ENCODE measurements at places on chromosomes 1 and 21.

- DNase-seq = no peak
Measured at GRCh38 chr1:76218888-76219287, 144.3 kb downstream of the ST6GALNAC3 start.

DNA sequence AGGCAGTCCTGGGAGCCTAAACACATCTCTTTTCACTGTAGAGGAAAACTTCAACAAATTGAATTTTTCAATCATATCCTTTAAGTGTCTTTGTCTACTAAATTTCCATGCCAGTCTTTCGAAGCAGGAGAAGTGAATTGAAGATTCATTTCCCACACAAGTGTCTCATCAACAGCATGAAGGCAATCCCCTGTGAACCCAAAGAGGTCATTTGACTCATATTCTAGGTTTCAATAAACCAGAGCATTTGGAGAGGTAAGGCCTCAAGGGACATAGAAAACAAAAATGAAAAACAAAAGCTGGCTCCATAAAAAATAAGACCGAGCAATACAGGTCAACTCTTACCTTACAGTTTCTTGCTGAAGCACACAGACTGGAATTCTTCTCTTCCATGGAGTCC is 94.1 kb upstream of the ATP1B1 start:
- DNase-seq = no peak

DNA sequence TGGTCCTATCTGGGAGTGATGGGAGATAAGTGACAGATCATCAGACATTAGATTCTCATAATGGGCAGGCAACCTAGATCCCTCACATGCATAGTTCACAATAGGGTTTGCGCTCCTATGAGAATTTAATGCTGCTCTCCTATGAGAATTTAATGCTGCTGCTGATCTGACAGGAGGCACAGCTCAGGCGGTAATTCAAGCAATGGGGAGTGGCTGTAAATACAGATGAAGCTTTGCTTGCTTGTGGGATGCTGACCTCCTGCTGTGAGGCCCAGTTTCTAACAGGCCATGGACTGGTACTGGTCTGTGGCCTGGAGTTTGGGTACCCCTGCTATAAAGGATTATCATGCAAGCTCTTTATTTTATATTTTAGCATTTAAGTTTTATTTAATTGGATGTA is 72.0 kb downstream of the ZMYM4 start:
- DNase-seq = no peak

DNA sequence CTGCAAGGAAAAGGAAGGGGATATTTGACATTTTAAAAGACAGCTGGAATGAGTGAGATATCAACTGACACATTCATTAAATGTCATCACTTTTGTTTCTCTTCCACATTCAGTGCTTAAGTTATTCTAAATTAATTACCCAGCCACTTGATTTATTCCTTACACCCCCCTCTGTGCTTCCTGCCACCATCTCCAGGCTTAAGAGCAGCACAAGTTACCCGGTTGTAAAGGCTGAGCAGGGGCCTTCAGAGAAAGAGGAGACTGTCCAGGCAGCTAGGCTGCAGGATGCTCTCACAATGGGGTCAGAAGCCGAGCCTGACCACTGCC is 71.4 kb downstream of the SYT6 start:
- DNase-seq = no peak

DNA sequence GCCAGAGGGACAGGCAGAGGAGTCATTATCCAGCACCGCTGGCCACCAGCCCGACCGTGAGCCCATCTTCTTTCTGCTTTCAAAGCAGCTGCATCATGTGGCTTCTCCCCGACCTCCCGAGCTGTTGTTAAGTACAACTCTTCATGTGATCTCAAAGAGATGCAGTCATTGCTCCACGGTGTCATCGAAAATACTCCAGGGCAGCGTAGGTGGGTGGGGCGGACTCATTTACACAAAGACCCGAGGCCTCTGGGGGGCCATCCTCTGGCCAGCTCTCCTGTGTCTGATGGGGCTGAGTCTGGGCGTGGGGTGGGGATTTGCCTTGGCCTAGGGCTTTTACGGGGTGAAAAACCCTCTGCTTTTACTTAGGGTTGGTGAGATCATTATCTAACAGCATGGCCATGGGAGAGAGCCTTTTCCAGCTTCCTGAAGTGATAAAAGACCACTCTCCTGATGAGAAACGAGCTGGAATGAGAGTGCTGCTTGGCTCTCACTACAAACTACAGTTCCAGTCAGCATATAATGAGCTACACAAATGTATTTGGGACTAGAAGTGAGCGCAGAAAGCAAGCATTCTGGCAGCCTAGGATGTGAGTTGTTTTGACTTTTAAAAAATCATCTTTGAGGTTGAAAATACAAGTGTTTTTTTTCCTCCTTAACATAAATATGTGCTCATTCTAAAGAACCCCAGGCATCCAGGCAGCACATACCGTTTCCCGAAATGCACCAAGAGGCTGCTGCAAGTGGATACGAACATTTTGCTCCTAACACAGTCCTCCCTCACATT is 165.0 kb downstream of the RHOU start:
- no peak for DNase-seq

DNA sequence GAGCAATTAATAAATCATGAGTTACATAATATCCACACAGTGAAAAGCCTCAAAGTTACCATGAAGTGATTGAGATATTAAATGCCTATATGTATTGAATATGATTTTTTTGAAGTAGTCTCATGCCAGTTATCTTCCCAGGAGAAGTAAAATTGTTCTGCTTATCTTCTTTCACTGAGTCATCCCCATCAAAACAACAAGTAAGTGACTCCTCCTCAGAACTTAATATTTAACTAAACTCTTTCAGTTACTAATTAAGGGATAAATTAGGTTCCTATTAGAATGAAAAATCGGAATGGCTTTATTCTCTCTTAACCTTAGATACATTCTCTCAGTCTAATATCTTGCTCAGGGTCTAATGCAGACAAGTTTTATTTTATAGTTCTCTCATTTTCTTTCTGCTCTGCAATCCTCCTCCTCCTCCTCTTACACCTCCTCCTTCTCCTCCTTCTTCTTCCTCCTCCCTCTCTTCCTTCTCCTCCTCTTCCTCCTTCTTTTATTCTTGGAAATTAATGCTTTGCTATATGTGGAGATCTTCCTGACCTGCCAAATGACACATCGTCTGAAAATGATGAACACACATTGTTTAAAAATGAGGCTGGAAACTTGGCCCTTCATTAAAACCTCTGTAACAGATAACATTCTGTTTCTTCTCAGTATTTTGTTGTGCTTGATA is 110.9 kb downstream of the RUNX1 start:
- no peak for DNase-seq

DNA sequence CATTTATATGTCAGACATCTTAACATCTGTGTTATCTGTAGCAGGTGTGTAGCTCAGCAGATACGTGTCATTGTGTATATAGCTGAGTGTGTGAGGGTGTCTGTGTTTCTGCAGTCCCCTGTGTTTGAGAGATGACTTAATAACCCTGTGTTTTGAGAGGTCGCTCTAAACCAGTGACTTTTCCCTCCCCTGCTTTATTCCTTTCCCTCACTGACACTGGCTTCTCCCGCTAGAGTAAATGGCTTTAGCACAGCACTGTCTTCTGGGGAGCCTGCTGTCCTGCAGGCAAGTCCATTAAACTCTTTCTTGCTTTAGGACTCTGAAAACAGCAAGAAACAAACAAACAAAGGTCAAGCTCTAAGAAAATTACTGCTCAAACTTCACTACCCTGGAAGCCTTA is 53.0 kb downstream of the VANGL1 start:
- no peak for DNase-seq

- DNase-seq = peak; percentile 92
Measured at GRCh38 chr21:44931137-44931500, 8.7 kb upstream of the SLX9 start.

Data from HL-60 (cell line).